Stimulated activated naive CD4-positive, alpha-beta T cell (primary cell): ENCODE measurements at places on chromosomes 3 and 15.

GRCh38 chr3:25513642-25514266 lies 85.7 kb downstream of the RARB start:
- DNase-seq, result no peak

DNA sequence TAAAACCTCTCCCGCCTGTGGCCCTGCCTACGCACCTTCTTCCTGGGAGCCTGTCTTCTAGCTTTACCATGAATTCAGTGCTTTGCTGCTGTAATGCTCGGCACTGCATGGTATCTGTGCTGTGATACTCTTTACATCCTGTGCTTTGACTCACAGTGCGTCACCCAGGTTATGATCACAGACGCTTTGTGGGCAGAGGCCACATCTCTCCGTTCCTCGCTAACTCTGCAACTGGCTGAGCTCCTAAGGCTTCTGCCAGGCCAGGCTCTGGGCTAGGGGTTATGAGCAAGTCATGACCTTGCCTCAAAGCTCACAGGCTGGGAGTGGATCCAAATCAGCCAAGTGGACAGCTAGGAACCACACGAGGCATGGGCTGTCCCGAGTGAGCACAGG lies 23.2 kb downstream of the SPTBN5 start:
- DNase-seq, result peak; percentile 53

GRCh38 chr3:72820415-72820814 lies 27.8 kb downstream of the SHQ1 start:
- no peak for DNase-seq

GRCh38 chr15:90895571-90896117 lies 7.5 kb upstream of the MAN2A2 start:
- no peak for DNase-seq

GRCh38 chr3:10815487-10815886 lies 541 bp upstream of the SLC6A11 start:
- DNase-seq, result no peak

DNA sequence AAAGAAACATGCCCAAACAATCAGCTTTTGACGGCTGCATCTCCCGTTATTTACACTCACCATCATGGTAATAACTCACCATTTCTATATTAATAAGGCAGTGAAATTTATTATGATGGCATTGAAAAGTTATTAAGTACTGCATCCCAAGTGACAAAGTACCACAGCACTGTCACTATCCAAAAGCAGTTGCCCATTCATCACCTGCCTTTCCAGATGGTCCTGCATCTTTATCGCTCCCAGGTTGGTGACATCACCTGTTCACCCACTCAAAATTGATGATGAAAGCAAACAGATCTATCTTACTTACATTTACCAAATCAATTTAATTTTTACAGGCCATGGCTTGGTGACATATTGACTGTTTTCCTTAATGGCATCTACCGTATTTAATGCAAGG lies 299.0 kb downstream of the MECOM start:
- no peak for DNase-seq

GRCh38 chr3:108447096-108447847 lies 63.1 kb downstream of the MYH15 start:
- no peak for DNase-seq

GRCh38 chr15:29468899-29469298 lies 199.3 kb upstream of the NSMCE3 start:
- DNase-seq, result no peak

DNA sequence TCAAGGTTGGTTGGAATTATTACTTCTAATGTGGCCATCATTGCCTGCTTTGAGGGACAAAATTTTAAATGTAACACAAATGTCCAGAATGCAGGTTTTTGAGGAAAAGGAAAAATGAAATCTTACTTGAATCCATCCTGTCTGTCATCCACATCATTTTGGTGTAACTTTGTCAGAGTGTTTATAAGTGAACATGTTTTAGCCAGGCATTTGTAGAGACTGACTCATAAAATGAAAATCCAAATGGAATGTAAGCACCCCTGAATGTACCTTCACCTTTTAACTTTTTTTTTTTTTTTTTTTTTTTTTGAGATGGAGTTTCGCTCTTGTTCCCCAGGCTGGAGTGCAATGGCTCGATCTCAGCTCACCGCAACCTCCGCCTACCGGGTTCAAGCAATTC lies 141.8 kb upstream of the BNIP2 start:
- DNase-seq, result no peak

GRCh38 chr3:15097891-15098290 lies 1.1 kb downstream of the RBSN start:
- DNase-seq, result no peak

- peak; percentile 1 for DNase-seq
Measured at GRCh38 chr3:18891641-18892040, 256.7 kb upstream of the KCNH8 start.

DNA sequence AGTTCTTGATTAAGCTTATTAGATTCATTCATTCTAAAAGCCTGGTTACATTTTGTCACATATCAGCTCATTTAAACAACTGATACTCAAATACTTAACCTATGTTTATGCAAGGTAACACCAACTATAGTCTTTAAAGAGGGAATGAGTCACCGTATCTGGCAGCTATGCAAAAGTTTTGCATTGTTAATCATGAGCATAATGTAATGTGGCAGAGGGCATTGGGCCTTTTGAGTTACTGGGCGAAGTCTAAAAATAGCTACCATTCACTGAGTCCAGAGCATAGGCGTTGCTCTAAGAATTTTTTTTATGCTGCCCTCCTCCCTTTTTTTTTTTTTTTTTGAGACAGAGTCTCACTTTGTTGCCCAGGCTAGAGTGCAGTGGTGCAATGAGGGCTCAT lies 277.7 kb upstream of the ZNF717 start:
- DNase-seq, result no peak

GRCh38 chr3:9736831-9737230 lies 5.3 kb downstream of the BRPF1 start:
- no peak for DNase-seq

- DNase-seq, result peak; percentile 36
Measured at GRCh38 chr3:52742418-52743041, 28.2 kb downstream of the NEK4 start.

DNA sequence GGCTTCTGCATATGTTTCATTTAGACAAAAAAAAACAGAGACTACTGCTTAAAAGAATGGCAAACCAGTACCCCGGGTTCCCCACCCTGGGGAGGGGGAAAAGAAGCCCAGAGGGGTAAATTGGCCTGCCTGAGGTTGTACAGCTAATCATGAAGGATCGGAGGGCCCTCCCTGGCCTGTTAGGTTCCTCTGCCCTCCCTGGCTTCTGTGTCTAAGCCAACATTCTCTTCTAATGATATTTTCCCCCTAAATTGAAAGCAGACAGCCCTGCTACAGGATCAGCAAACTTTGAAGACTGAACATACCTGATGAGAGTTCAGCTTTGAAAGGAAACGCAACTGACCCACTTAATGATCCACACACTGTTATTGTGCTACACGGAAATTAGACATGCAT lies 2.5 kb downstream of the ARHGAP31 start:
- DNase-seq, result no peak

DNA sequence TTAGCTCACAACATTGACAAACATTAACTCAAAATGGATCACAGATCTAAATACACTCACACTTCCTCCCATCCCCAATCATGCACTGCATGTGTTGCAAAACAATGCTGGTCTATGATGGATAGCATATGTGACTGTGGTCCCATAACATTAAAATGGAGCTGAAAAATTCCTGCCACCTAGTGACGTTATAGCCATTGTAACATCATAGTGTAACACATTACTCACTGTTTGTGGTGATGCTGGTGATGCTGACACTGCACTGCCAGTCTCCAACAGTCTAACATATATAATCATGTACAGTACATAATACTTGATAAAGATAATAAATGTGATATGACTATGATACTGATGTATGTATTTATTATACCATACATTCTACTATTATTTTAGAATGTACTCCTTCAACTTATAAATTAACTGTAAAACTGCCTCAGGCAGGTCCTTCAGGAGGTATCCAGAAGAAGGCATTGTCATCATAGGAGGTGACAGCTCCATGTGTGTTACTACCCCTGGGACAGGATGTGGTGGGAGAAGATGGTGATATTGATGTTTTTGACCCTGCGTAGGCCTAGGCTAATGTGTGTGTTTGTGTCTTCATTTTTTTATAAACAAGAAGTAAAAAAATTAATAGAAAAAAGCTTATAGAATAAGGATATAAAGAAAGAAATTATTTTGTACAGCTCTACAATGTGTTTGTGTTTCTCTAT lies 41.3 kb downstream of the TXNRD3 start:
- DNase-seq, result no peak

GRCh38 chr3:55897573-55898224 lies 410.6 kb upstream of the WNT5A start:
- DNase-seq, result no peak

DNA sequence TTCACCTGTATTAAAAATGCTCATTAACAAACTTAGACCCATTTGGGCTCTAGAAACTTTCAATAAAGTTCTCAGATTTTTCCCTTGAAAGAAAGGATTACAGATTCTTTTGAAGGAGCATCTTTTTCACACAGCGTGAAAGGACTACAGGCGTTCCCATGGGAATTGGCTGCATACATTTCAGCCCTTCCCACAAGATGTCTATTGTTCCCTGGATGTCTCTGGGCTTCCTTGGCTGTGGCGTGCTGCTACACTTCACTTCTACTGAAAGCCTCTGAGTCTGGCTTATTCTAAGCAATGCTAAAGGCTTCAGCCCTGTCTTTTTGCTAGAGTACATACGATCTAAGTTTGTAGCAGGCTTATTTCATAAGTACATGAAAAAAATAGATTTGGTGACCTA lies 1.4 kb downstream of the VEPH1 start:
- DNase-seq, result no peak

DNA sequence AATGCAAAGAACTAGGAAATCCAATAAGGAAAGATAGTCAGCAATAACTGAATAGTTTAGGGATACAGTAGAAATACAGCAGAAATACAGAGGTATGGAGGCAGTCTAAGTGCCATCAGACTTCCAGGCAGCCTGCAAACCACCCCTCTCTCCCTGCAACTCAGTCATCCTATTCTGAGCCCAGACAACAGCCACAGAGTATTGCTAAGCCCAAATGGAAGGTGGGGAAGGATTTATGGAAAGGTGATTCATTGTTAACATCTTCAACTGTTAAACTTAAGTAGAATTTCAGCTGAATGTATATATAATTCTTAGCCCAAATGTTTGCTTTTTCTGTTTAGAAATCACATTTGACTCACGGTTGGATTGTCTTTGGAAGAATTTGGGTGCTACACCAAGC lies 300.4 kb downstream of the RBMS3 start:
- no peak for DNase-seq

DNA sequence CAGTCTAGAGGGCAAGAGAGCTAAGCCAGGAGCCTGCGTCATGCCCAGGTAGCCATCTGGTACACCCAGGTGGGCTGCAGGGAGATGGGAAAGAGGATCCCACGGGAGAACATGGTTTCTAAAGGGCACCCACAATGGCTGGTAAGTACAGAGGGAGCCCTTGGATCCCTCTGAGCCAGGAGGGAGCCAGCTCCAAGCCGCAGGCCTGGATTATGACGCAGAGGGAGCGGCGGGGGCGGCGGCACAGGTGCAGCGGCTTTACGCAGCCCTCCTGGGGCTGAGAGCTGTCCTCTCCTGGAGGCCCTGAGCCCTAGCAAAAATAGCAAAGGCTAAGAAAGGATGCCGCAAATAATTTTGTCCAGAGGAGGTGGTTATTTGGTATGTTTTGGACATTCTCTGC lies 2.8 kb downstream of the CAV3 start:
- DNase-seq, result no peak

DNA sequence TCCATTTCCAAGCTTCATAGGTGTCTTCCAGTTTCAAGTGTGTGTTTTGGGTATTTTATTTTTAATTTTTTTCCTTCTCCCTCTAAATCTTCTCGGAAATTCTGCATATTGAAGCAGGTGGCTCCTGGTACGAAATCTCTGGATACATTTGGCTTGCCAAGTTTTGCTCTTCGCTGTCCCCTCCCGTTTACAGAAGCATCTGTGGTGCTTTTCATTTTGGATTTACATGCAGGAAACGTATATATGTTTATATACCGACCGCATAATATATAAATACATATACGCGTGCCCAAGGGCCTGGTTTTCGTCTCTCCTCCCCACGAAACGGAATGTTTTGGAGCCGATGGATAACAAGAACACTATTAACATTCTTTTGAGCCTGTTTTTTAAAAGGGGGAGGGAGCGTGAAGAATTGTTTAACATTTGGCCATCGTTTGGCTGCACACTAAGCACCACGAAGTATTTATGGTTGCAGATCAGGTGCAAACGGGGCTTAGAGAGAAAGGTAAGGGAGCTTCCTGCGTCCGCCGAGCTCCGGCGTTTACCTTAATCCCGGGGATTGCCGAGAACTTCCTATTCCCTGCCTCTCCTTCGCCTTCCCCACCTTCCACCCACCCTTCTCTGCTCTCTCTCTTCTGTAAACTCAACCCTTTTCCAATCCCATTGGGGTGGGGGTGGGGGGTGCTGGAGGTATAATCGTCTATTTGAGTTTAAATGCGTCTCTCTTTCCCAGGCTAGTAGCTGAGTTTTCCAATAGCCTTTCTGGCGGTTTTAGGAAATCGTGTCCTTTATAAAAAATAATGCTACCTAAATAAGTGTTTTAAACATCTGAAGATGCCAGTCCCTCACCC lies 1.1 kb upstream of the NLGN1 start:
- no peak for DNase-seq

DNA sequence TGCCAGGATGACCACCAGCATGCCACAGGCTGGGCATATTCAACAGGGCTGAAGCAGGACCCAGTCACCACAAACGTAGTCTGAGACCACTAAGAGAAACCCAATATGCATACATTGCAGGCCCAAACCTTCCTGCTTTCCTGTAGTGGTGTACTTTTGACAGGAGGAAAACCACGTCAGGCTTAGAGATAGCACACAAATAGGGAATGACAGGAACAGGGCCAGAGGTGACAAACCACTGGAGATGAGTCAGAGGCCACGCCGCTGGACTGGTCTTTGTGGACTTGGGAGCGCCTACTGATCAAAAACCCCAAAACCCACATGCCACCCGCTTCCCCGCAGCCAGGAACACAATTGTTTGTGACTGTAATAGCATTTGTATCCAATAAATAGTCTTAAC lies 3.6 kb upstream of the EFCAB12 start:
- DNase-seq, result no peak

DNA sequence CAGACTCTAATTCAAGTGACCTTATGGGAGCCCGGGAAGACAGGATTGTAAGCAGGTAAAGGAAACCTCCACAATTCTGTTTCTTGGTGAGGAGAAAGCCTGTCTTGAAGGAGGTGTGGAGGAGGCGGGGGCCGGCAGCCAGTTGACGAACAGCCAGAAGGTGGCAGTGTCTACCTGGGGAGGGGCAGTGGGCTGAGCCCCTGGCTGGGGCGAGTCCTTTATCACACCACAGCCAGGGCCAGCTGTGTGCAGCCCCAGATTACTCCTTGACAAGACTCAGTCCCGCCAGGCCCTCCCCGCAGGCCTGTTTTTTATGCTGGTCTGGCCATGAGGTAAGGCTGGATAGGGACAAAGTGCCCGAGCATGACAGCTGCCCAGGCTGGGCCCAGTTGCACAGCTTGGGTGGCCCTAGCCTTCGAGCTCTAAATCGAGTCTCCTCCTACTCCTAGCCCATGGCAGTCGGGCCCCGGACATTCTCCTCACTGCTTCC lies 40.9 kb upstream of the IDH2 start:
- peak; percentile 73 for DNase-seq

DNA sequence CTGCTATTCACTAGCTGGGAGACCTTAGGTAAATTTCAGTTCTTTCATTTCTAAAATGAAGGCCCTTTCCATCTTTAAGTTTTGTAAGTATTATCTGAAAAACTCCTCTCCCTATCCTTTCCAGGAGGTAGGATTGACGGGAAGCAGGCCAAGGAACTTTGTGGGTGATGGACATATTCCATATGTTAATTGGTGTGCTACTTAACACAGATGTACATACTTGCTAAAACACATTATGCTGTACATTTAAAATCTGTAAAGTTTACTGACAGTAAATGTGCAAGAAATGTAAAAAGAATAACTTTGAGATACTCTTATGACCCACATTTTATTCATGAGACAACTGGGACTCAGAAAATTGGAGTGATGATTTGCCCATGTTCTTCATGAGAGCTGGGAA lies 329.8 kb upstream of the LRRC3B start:
- DNase-seq, result no peak
